CMK (cell line): ENCODE measurements at places on chromosomes 7 and 10.

DNA sequence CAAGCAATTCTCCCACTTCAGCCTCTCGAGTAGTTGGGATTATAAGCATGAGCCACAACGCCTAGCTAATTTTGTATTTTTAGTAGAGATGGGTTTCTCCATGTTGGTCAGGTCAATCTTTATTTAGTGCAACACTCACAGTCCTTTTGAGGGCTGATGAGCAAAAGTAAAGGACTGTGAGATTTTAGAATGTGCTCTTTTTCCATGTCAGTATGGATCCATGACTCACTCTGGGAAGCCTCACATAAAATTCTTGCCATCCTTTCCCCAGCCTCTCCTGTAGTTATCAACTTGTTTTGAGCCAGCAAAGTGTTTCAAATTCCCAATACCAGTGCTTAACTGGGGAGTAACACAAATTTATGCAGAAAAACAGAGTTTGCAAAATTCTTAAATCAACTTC lies 135.8 kb upstream of the CXCL12 start:
- no peak for DNase-seq

DNA sequence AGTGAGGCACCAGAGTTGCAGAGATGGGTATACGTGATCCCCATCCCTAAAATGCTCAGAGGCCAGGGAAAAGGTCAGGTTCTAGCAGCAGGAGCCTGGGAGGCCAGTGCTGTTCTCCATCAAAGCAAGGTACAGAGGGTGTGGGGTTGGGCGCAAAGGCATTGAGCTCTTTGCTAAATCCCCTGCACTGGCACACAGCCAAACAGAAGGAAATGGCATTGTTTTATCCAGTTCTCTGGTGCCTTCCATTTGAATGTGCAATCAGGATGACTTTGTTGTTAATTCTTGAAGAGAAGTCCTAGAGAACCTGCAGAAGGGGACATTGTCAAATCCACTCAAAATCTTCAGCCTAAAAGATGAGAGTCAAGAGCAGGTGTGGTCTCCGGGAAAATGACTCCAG lies 111.3 kb upstream of the CHST15 start:
- no peak for DNase-seq

GRCh38 chr7:20539201-20539600 lies 76.3 kb upstream of the ABCB5 start:
- DNase-seq, result peak; percentile 15

DNA sequence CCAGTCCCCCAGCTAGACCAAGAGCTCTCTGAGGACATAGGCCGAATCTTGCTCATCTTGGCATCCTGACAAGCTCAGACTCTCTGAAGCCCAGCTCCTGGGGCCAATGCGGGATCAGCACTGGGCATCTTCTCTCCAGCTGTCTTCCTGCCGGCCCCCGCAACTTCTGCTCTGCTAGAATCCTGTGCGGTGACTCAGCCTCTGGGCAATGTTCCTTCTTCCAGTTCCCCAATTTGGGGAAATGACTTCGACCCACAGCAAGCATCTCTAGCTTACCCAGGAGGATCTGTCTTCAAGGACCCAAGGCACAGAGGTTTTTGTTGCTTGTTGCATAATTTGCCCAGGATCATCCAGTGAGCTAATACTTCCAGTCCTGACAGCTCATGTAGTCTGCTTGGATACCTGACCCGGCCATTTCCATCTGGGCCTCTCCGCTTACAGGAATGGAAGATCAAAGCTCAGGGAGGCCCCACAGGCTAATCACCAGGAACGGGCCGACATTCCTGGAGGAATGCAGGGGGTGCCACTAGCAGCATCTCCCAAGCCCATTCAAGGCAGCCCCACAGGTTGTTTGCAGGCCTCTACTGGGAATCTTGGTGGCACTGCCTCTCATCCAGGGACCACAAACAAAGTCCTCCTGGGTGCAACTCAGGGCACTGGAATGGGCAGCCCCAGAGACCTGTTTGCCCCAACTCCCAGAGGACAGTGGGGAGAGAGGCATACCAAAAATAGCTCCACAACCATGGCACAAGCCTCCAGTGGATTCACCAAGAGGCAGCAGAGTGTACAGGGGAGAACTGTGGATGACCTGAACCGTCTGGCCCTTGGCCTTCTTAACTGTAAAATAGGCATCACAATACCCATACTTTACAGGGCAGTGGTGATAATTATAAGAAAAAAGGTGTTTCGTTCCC lies 151.9 kb downstream of the NEURL1 start:
- no peak for DNase-seq

GRCh38 chr7:42650171-42650570 lies 261.7 kb downstream of the C7orf25 start:
- DNase-seq, result no peak

DNA sequence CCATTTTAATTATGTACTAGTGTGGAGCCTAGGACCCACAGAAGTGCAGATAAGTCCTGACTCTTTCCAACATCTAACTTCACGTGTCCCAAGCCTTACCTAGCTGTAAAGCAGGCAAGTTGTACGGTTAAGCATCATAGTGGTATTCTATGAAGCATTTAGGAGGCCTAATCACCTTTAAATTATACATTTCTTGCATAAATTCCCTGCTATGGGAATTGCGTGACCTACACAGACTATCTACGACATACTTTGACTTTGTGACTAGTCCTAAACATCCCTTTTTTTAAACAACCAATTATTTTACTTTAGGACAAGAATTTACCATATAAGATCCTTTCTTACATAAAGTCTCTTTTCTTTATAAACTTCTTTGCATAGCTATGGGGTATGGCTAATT lies 37.7 kb upstream of the LRGUK start:
- no peak for DNase-seq

- no peak for DNase-seq
Measured at GRCh38 chr7:47100148-47100816, 481.6 kb downstream of the TNS3 start.

DNA sequence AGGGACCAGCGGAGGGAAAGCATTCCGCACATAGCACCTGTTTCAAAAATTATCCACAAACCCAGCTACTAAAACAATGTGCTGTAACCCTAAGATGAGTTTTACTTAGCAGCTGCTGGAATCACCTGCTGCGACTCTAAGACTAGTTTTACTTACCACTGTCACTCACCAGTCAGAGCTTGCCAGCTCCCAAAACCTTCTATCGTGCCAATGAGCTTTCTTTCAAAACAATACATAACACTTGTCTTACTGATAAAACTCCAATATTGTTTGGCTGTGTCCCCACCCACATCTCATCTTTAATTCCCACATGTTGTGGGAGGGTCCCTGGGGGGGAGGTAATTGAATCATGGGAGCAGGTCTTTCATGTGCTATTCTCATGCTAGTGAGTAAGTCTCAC lies 18.4 kb downstream of the ST8SIA6 start:
- no peak for DNase-seq

GRCh38 chr10:44995581-44995913 lies 5.2 kb upstream of the ZNF22 start:
- no peak for DNase-seq

GRCh38 chr7:111630862-111631261 lies 68.6 kb upstream of the IMMP2L start:
- no peak for DNase-seq

DNA sequence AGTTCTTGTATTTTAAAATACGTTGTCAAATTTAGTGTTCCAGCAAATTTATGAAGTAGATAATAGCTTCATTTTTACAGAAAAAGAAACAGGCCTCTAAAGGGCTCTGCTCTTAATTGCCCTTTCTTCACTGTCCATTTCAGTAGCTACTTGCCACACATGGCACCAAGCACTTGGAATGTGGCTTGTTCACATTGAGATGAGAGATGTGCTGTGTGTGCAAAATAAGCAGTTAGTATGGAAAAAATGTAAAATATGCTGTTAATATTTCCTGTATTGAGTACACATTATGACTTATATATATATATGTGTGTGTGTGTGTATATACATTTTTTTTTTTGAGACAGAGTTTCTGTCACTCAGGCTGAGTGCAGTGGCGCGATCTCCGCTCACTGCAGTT lies 19.5 kb downstream of the RBM33 start:
- DNase-seq, result no peak

GRCh38 chr10:14579405-14579804 lies 195.3 kb downstream of the FAM107B start:
- DNase-seq, result no peak

DNA sequence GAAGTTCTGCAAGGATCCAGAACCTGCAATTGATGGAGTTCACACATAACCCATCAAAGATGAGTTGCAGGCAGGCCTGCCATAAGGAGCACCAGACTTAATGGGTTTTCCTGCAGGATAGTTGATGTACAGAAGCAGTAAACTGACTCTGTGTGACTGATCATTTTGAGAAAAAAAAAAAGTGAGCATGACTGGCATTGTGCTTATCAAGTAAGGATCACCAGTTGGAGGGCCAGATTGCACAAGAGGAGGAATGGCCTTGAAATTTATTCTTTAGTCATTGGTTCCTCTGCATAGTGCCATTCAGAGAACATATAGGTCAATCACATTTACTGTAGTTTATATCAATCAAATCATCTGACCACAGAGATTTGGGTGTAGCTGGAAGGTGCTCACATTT lies 3.8 kb downstream of the CYP3A43 start:
- no peak for DNase-seq

GRCh38 chr7:55366461-55367070 lies 1.4 kb downstream of the LANCL2 start:
- no peak for DNase-seq

DNA sequence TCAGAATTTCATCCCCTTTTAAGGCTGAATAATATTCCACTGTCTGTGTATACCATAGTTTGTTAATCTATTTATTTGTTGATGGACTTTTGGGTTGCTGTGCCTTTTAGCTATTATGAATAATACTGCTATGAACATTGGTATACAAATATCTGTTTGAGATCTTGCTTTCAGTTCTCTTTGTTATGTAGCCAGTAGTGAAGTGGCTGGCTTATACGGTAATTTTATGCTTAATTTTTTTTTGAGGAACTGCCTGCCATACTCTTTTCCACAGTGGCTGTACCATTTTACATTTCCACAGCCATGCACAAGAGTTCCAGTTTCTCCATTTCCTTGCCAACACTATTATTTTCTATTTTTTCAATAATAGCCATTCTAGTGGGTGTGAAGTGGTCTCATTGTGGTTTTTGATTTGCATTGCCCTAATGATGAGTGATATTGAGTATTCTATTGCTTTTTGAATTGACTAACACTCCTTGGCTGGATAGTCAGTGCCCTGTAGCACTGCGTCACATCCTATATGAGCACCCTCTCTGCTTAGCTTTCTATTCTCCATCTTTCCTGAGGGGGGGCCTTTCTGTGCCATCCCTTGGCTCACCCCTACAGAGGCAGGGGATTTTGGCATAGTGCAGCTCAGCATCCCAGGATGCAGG lies 29.4 kb upstream of the RAPGEF5 start:
- DNase-seq, result no peak

DNA sequence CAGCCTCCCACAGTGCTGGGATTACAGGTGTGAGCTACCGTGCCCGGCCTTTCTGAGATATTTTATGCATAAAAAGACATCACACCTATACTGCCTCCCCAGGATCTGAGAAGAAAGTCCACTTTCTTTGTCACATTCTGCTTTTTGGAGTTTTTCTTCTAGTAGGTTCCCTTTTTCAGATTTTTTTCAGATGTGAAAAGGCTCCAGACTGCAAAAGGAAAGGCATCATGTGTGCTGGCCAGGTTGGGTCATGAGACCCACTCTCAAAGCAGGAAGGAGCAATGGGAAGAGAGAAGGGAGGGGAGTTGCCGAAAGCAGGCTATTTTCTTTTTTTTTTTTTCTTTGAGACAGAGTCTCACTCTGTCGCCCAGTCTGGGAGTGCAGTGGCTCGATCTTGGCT lies 10.8 kb downstream of the BLVRA start:
- DNase-seq, result no peak

- DNase-seq, result no peak
Measured at GRCh38 chr10:119845656-119846055, 27.0 kb downstream of the MCMBP start.

GRCh38 chr7:11379641-11380040 lies 406.0 kb downstream of the PHF14 start:
- DNase-seq, result no peak

DNA sequence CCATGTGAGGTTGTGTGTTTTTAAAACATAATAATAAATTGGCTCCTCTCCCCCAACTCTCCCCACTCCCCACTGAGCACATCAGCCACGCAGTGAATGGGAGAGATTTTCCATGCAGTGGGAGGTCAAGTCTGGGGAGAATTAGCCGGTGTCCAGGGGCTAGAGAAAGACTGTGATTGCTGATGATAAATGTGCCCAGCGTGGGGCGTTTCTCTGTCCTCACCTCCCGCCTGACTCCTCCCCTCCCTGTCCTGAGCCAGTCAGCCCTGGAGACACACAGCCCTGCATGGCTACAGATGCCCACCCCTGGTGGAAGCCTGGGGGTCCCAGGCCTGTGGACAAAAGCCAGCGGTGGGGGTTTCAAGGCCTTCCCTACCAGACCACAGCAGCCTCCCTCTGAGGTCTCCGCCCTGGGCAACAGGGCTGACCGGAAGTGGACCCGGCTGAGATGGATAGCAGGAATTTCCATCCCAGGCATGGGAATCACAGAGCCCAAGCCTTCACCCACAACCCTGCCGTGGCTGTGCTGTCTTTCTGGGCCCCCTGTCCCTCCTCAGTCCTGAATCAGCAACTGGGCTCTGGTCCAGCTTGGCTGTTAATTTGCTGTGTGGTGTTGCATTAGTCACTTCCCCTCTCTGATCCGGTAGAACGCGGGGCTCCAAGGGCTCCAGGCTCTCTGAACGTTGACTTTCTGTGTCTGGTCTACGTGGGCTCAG lies 46.8 kb upstream of the SLC29A3 start:
- DNase-seq, result no peak

DNA sequence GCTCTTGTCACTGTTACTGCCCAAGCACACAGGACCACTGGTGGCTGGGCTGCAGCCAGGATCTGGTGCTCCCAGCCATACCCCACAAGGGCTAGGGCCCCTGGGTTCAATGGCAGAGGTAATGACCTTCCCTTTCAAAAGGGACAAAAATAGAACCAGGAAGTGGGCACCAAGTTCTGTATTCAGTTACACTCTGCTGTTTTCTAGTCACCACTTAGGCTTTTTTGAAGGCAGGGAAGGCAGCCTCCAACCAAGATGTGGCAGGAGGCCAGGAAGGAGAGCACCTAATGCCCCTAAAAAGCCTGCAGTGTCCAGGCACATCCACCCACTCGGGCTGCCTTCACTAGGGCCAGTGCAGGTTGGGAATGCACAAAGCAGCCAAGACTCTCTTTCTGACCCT lies 47.8 kb downstream of the NOD1 start:
- no peak for DNase-seq
